HS-5 (cell line): ENCODE measurements at places on chromosomes 16 and 17.

DNA sequence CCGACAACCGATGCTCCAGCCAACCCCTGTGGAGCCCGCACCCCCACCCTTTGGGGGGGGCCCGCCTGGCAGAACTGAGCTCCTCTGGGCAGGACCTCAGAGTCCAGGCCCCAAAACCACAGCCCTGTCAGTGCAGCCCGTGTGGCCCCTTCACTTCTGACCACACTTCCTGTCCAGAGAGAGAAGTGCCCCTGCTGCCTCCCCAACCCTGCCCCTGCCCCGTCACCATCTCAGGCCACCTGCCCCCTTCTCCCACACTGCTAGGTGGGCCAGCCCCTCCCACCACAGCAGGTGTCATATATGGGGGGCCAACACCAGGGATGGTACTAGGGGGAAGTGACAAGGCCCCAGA lies 17.9 kb downstream of the NGFR start:
- no peak for DNase-seq

GRCh38 chr17:63830904-63831491 lies 3.5 kb upstream of the FTSJ3 start:
- DNase-seq, result no peak

- DNase-seq, result no peak
These were observed 372 bp upstream of the NDE1 start for GRCh38 chr16:15649727-15650018.

- no peak for DNase-seq
These were observed 28.0 kb downstream of the CACNA1G start for GRCh38 chr17:50588391-50589049.

DNA sequence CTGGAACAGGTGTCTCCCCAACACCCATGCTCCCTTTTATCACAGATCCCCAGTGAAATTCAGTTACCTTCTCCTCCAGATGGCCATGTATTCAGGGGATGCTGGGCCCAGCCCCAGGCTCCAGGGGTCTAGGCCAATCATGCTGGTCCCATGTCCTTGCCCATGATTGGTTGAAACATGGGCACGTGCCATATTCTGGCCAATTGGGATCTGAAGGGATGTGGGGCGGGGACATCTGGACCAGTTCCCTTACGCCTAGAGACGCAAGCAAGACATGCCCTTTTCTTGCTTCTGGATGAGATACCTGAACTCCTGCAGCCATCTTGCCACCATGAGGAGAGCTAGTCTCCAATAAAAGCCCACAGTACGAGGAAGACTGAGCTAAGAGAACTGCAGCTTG lies 31.0 kb upstream of the ST6GALNAC1 start:
- no peak for DNase-seq

DNA sequence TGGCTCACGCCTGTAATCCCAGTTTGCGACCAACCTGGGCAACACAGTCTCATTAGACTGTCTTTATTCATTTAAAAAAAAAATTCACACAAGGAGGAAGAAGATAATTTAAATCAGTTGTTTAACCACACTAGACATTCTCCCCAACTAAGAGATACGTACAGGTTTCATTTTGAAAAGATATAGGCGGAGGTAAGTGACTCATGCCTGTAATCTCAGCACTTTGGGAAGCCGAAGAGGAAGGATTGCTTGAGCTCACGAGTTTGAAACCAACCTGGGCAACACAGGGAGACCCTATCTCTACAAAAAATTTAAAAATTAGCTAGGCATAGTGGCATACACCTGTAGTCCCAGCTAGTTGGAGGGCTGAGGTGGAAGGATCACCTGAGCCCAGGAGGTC lies 5.3 kb downstream of the CMTM4 start:
- DNase-seq, result no peak

- no peak for DNase-seq
These were observed 722.9 kb upstream of the EEF2KMT start for GRCh38 chr16:5820472-5820871.

DNA sequence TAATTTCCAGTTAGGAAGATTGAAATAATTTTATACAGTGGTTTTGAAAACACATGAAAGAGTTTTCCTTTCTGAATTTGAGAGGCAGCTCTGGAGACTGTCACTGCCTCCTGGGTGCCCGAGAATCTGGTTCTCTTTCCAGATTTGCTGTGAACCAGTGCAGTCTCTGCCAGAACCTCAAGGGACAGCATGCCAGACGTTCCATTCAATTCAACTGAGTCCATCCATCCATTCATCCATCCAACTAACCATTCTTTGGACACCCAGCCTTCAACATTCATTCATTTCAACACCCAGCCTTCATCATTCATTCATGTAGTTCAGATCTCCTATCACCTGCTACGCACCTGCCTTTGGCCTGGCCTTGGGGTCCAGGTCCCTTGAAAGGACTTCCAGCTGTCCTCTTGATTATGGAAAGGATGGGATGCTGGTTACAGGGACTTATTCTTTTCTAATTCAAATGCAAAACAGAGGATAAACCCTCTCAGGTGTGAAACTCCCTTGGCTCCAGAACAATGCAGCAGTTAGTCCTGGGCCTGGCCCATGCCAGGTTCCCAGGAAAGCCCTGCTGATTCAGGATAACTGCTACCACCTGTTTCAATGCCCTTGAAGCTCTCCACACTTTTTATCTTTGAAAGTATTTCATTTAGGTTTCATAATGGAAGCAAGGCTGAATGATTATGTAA lies 68.7 kb downstream of the WSCD1 start:
- DNase-seq, result no peak

DNA sequence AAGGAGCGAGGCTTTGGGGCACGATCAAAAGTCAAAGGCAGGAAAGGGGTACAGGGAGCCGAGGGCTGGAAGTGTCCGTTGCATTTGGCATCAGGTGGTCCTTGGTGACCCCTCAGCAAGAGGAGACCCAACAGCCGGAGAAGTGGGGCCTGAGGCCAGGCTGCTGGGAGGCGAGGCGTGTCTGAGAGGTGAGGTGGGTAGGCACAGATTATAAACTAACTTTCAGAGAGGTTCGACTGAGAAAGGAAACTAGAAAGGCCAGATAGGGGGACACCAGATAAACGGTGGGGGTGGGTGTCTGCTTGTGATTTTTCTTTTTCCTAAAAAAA lies 3.6 kb downstream of the PECAM1 start:
- no peak for DNase-seq

GRCh38 chr16:84239909-84240308 lies at the start of gene KCNG4:
Gene KCNG4 (minus strand): TSS chr16:84240012. CDS start chr16:84237485, 2,527 bp downstream.
- no peak for DNase-seq

DNA sequence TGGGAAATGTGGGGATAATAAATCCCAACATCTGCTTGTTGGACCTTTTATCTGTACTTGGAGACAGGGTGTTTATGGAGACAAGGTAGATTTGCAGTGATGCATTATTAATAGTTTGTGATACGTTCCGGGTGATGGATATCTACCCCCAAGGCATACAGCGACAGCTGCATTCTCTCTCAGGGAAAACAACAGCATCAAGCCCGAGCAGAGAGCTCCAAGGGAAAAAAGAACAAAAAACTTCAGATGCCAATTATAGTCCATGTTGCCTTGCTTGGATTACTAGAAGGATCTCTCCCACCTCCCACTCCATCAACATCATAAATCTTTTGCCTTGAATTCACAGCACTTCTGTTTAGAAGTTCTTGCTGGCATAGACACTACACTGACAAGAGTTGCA lies 187.5 kb upstream of the CDH11 start:
- no peak for DNase-seq

GRCh38 chr16:69223882-69224281 lies 36.9 kb downstream of the SNTB2 start:
- DNase-seq, result peak; percentile 59

DNA sequence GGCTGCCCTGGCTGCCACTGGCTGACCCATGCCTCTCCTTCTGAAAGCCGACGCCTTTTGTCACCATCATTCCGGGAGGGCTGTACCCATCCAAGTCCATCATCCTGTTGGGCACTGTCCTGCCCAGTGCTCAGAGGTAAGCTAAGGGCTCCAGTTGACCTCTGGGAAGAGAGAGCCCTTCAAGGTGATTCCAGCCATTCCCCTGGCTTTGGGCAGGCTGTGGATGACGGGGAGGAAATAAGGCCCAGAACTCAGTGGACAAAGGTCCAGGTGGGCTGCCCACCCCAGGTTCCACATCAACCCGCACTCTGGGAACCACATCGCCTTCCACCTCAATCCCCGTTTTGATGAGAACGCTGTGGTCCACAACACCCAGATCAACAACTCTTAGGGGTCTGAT lies 45.8 kb downstream of the NOS2 start:
- DNase-seq, result no peak

DNA sequence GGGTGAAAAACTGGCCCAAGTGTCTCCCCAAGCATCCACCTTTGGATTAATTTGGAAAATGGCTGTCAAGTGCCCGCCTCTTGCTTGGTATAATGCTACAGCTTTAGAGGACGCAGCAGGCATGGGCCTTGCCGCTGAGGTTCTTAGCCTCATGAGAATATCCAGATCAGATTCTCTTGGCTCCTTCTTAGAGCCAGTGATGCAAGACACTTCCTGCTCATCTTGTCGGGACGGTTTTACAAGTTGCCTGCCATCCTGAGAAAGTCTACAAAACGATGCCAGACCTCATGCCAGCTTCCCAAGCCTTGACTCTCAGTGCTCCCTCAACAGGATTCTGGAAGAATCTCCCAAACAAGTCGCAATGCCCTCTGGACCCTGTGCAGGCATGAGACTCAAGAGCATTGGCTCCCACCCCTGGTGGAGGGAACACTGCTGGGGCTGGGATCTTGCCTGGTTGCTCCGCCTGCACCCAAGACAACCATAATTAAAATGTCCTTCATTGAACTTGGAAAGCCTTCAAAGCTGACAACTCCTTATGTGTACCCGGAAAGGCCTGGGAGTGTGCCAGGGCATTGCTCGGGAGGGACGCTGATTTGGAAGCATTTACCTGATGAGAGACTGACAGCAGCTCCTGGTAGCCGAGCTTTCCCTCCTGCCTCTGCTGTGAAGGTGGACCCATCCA lies 25.8 kb upstream of the STH start:
- DNase-seq, result no peak

GRCh38 chr17:13784434-13785095 lies 182.8 kb upstream of the HS3ST3A1 start:
- no peak for DNase-seq

GRCh38 chr16:34050787-34051320 lies 591.4 kb downstream of the TP53TG3F start:
- DNase-seq, result no peak

- no peak for DNase-seq
These were observed 354.0 kb upstream of the EEF2KMT start for GRCh38 chr16:5451641-5452040.

- no peak for DNase-seq
These were observed 57.8 kb downstream of the ENGASE start for GRCh38 chr17:79132271-79133064.

GRCh38 chr16:67649494-67649931 lies 4.6 kb downstream of the CARMIL2 start:
- DNase-seq, result no peak

- DNase-seq, result no peak
These were observed 14.3 kb downstream of the EFCAB13 start for GRCh38 chr17:47338026-47338425.

GRCh38 chr17:48603959-48604769 lies 622 bp downstream of the HOXB6 start:
- DNase-seq, result no peak

GRCh38 chr17:72011561-72011960 lies 109.3 kb upstream of the SOX9 start:
- no peak for DNase-seq

DNA sequence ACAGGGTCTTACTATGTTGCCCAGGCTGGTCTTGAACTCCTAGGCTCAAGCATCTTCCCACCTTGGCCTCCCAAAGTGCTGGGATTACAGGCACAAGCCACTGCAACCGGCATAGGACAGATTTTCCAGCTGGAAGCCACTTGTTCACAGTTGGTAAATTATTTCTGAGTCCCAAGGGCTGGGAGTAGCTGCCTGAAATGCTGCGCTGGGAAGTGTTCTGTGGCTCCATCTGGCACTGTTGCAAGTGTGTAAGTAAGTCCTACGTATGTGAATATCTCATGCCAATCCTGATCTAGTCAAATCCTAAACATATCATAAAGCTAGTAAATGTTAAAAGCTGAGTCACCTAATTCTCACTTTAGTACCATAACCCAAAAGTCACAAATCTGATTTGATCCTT lies 48.1 kb downstream of the YWHAE start:
- DNase-seq, result no peak

DNA sequence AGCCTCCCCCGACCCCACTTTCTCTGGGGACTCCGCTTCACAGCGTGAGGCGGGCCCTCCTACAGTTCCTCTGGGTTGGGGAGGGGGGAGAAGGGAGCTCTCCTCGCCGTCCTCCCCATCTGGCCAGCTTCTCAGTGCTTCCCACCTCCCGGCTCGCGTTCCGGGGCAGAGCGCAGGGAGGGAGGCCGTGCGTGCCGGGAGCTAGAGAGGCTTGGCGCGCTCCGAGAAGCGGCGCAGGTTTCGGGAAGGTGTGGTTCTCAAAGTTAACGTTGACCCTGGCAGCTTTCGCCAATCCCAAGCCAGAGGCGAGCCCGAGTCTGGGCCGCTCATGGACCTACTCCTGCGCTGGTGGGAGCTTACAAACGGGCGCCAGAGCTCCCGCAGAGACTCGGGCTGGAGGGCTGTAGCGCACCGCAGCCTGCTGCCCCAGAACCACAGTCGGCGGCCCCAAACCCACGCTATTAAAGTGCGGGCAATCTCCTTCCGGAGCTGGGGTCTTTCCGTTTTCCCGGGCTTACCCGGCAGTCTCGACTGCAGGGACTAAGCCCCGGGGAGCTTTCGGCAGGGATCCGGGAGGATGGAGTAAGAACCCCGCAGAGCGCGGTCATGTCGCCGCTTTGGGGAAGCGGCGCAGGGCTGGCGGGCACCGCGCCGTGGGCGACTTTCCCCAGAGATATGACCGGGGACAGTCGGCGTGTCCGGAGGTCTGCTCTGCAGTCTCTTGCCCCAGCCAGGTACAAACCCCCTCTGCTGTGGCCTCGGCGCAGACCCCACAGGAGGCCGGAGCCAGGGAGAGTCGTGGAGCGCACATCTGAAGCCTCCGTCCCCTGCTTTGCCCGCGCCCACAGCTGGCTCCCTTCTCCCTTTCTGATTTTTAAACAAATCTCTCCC lies 787 bp downstream of the CDH11 start:
- DNase-seq, result no peak

GRCh38 chr16:48963306-48963705 lies 318.3 kb downstream of the CBLN1 start:
- DNase-seq, result no peak

DNA sequence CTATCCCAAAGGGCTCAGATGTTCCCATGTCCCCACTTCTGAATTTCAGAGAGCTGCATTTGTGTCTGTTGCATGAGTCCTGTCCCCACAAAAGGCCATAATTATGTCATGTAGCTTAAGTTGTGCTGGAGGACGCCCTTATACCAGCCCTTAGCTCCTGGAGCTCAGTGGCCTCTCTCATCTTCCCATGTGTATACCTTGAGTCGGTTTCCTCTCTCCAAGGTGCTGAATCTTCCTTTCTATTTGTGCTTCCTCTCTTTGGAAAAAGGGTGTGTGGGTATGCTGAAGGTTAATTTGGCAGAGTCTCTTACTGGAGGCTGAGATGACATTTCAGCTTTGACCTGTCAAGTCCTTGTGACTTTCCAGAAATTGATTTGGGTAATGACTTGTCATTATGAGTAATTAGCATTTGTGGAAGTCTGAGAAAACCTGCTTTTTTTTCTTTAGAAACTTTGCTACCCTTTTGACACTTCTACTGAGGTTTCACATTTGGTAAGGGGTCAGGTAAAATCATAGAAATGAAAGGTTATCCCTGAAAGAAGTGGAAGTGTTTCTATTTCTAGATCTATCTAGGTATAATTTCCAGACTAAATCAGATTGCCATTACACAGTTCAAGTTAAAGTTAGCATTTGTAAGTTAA lies 185.4 kb downstream of the ABCC12 start:
- no peak for DNase-seq
